ENCODE measurements at places on chromosomes 4 and X.

- DNase-seq: no peak
These were observed 260.0 kb downstream of the GLUD2 start for GRCh38 chrX:121307449-121307848.

DNA sequence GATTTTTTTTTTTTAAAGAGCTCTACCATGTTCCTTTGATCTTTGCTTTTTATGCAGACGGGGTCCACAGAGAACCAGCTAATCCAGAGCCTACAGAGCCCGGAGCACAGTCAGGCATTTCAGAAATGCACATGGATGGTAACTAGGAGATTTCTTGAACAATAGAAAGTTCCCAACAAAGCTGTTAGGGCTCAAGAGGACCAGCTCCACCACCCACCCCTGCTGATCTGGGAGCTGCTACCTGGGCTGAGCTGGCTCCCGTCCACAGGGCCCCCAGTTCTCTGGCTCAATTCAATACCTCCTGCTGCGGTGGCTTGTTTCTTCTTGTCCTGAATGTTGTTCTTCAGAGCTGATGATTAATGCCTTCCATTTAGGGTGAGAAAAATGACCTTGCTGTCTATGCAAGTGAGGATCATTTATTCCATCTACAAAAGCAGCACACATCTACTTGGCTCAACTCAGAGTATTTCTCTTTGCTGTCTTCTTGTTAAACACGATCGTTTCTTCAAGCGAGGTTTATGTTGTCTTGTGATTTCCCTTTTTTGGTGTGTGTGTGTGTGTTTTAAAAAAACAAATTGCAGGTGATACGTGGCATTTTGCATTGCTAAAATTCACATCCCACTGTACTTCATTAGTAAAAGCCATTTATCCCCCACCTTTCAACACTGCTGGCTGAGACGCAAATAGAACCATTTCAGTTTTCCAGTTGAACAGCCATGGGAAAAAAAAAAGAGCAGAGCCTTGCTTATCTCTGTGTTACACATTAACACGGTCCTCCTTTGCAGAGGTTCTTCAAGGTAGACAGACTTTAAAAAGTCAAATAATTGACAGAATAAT lies 31.3 kb downstream of the IGFBP7 start:
- DNase-seq: no peak

DNA sequence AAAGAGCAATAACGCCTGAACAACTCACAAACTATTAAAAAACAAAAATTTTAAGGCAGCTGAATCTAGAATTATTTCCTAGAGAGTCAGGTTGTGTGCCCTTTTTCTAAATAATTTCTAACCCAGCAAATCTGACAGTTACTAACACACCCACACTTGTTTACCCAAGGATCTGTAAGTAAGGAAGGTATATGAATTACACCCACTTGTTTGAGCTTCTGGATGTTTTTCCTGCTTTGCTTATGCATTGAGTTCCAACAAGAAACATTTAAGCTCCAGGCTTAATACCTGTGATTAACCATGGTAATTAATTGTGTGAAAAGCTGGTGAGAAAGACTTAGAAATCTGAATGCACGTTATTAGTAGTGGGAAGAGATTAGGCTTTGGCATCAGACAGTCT lies 1.5 kb downstream of the NIPAL1 start:
- no peak for DNase-seq

- no peak for DNase-seq
These were observed 57.6 kb downstream of the RBM46 start for GRCh38 chr4:154838694-154839093.

GRCh38 chr4:80029364-80029763 lies 43.7 kb downstream of the ANTXR2 start:
- no peak for DNase-seq

DNA sequence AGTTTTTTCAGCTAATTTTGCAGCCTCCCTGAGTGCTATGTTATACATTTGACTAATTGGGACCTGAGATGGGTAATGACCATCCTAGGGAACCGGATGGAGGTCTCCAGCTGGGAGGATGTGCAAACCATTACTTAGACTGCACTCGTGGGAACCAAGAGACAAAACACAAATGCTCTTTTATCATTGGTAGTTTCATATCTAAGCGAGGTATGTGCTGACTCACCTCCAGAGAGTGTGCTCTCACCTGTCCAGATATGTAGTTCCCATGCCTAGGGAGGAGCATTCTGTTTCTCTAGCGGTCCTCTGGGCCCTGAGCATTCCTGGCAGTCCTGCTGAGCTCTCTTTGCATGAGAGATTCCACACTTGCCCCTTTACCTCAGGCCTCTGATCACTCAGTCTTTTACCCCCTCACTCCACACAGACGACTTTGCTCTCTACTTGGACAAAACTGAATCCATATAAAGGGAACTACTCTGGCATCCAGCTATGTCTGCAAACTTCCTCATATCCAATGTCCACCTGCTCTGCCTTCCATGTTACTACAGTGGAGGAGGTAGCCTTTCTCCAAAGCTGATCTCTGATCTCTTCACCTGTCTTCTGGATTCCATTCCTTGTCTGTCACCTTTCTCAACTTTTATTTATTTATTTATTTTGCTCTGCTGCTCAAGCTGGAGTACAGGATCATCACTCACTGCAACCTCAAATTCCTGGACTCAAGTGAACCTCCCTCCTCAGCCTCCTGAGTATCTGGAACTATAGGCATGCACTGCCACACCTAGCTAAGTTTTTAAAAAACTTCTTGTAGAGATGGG lies 88.4 kb downstream of the LRP2BP start:
- no peak for DNase-seq

DNA sequence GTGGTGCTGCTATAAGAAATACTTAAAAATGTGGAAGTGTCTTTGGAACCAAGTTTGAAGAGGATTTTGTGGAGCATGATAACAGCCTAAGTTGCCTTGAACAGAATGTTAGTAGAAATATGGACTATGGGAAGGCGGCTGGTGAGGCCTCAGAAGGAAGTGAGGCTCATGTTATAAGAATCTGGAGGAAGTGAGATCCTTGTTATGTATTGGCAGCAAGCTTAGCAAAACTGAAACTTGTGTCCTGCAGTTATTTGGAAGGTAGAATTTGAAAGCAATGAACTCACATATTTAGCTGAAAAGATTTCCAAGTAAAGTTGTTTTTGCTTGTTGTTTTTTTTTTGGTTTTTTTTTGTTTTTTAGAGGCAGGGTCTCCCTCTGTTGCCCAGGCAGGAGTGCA lies 13.6 kb upstream of the MED14 start:
- no peak for DNase-seq

- DNase-seq: no peak
These were observed 38.1 kb upstream of the CXorf38 start for GRCh38 chrX:40685362-40685918.

GRCh38 chrX:65502618-65503017 lies 32.0 kb downstream of the LAS1L start:
- DNase-seq: no peak

DNA sequence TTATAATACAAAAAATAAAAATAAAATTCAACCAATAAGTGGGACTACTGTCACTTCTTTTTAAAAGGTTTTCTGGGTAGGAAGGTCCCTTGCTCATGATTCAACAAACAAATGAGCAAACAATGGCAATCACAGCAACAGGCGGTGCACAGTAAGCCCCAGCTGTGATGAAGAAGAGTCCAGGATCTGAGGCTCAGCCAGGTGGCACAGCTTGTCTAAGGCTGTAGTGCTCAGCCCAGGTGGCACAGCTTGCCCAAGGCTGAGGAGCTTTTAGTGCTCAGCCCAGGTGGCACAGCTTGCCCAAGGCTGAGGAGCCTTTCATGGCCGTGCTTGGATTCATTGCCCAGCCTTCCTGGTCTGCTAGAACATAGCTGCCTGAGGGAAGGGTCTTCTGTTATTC lies 75.0 kb downstream of the ZFYVE28 start:
- DNase-seq: no peak

GRCh38 chrX:29143356-29143755 lies 556.1 kb downstream of the IL1RAPL1 start:
- no peak for DNase-seq

- DNase-seq: no peak
These were observed 48.4 kb downstream of the CHM start for GRCh38 chrX:85998954-85999353.

- DNase-seq: no peak
These were observed 5.1 kb upstream of the SLC10A3 start for GRCh38 chrX:154495472-154495922.

DNA sequence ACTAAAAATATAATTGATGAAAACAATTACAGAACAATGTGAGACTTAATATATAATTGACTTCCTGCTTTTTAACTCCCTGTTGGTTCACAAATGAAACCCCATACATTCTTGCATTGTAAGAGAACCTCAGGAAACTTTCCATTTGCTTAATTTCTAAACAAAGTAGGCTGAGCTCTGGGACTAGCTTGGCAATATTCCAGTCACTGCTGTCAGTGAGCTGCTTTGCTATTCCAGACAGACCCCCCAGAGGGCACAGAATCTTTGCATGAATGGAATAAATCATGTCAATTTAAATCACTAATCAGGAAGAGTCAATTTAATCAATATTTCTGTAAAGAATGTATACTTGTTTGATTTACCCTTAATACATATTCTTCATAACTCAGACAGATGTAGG lies 110.6 kb downstream of the NEXMIF start:
- DNase-seq: no peak

DNA sequence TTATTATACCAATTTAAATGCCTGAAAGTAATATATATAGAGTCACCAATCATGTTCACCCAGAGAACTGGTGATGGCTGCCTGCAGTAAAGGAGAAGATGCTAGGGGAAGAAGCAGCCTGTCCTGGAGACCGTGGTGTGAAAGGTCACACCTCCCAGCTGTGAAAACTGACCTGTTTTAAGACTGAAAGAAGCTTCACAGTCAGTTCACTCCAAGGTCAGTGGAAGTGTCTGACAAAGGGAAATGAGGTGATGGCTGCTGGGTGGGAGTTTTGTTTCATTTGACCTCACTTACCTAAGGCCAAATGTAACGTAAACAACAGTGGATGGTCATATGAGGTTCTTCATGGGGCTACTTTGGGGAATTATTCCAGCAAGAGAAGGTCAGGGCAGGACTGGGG lies 352.1 kb upstream of the GATB start:
- no peak for DNase-seq

DNA sequence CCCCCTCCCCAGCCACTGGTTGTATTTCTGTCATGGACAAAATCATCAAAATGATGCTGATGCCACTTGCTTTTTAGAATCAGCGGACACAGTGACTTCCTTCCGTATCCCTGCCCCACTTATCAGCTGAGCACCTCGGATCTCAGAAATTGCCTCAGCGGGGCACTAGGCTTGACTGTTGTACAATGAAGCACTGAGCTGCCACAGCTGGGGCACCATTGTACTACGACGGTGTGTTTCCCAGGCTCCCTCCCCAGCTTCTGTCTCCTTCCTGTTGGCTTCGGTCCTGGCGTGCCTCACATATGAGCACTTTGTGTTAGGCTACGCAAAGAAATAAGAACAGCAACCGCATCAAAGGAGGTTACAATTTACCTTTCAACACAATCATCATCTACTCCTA lies 82.4 kb downstream of the F11 start:
- DNase-seq: no peak

GRCh38 chr4:94934201-94934600 lies 176.4 kb downstream of the BMPR1B start:
- DNase-seq: no peak

GRCh38 chrX:78748846-78749245 lies 1.3 kb downstream of the LPAR4 start:
- no peak for DNase-seq

GRCh38 chrX:84165711-84166110 lies 22.3 kb downstream of the RPS6KA6 start:
- no peak for DNase-seq

DNA sequence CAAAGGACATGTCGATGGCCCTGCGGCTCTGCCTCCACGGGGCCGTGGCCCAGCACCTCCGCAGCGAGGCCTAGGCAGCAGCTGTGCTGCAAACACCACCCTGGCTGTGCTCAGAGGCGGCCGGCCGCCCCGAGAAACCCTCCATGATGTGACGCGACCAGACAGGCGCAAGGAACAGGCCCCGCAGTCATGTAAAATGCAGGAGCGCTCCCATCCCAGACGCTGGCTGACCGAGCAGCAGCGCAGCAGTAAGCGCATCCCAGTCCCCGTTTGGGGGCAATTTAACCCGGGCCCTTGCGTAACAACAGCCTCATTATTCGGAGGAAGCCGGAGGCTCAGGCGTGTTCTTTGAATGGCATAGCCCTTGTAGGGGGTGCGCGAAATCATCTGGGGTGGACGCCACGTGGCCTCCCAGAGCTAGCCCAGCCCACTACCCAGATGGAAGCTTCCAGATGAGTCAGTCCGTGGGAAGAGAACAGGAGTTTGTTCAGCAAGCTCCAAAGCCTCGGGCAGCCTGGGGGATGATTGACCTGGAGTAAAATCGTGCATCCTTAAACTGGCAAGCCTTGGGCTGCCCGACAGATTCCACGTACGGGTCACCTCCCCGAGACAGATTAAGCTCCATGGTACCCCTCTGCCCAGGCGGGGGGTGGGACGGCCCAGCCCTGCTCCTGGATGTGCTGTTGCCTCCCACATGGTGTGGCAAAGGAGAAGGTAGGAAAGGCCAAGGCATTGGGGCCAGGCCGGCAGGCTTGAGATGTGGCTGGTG lies 124.0 kb downstream of the HMX1 start:
- no peak for DNase-seq

- no peak for DNase-seq
These were observed 349.8 kb downstream of the UNC5C start for GRCh38 chr4:95198961-95199360.

DNA sequence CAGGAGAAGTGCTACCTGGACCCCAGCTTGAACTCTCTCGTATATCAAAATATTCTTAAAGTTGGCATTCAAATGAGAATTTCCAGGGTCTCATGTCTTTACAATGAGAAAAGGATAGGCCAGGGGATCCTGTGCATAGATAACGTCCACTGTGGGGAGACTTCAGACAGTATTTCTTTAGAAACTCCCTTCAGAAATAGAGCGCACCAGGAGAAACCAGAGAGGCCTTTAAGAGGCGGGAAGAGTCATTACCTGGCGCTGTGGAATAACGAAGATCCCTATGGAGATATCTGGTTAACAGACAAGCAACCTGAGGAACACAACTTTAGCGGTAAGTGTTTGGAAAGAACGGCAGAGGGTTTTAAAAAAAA lies 600 bp downstream of the RADX start:
- no peak for DNase-seq

- no peak for DNase-seq
These were observed 143.4 kb downstream of the CENPC start for GRCh38 chr4:67401902-67402301.

DNA sequence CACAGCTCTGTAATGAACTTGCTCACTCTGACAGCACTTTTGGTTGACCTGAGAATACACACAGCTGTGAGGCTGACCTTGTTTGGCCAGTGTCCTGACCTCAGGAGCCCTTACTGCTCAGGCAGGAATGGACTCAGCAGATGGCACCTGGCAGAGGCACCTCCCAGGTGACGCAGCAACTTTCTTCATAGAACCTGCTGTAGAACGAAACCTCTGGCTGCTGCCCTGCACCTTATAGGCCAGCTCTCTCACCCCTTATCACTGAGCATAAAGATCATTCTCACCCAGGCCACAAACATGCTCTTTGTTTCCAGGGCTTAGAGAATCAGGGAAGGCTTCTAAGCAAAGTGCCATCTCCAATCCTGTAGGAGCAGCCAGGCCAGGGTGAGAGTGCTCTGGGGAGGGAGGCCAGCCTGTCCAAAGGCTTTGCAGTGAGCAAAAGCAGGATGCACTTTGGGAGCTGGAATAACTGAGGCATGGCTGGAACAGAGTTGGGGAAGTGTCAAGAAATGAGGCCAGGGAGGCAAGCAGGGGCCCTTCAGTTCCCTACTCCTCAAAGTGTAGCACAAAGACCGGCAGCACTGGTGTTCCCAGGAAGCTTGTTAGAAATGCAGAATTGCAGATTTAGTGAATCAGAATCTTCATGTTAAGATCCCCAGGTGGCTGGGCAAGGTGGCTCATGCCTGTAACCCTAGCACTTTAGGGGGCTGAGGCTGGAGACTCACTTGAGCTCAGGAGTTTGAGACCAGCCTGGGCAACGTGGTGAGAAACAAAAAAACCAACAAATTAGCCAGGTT lies 13.3 kb upstream of the CENPU start:
- no peak for DNase-seq

Data from NCI-H1436 treated with DMSO at 0.1 percent for 48 hours (cell line).